Glutamatergic neuron (in vitro differentiated cells): ENCODE measurements at places on chromosomes 6 and 20.

- DNase-seq: peak; percentile 88
Observed at GRCh38 chr20:33465481-33466302, 22.1 kb upstream of the SNTA1 start.

DNA sequence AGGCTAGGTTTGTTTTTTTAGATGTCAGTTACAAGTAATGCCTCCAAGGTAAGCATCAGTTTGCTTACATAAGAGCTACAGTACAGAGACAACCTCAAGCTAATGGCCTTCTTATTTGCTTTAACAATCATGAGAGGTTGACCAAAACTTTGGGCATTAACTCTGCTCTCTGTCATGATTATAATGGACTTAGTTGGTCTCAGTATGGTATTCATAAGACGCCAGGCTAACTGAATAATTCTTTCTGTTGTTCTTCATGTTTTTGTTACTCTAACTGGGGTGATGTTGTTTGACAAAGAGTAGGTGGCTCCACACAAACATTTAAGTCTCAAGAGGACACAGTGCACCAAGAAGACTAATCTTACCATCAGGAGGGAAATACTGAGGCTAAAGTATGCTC lies 9.8 kb downstream of the CST9 start:
- no peak for DNase-seq

DNA sequence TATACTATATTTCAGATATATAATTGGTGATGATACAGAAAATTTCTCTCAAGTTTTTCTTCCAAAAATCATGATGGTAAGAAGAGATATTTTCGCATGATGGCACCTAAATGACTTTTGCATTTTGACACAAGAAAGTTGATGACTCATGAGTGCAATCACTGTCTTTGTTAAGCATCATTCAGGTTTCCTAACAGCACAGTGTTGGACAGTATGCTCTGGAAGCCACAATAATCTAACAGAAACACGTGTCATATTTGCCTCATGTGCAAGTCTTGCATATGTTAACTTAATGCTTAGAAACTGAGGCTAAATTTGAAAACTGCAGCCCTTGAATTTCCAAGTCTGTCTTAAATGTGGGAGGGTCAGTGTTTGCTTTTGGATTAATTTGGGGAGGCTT lies 533.5 kb downstream of the LMBRD1 start:
- DNase-seq: no peak

DNA sequence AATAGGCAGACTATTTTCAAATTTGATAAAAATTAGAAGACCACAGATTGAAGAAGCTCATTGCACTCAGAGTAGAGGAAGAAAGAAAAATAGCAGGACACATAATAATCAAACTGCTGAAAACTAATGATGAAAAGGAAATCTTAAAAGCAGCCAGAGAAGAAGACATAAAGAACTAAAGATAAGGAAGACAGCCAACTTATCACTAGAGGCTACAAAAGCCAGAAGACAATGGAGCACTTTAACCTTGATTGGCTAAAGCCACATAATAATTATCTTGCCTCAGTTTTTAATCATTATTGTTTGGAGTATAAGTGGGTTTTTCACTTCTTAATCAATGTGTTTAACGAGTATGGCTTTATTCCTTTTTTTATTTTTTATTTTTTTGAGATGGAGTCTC lies 397.6 kb downstream of the RNF144B start:
- no peak for DNase-seq

DNA sequence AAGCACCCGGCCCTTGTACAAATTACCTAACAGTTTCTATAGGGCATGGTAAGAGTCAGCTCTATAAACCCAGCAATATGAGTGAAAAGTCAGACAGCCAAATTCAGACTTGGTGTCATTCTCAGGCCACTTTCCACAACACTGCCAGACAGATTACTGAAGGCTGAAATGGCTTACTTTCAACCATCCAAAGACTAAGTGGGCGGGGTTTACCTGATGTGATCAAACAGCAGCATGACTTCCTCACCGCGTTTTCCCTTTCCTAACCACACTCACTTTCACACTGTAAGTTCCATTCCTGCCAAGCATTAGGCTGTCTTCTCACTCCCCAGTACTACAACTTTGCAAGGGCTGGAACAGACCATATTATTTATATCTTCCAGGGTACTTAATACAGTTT lies 85.9 kb downstream of the SMLR1 start:
- no peak for DNase-seq

- DNase-seq: no peak
Observed at GRCh38 chr6:106152952-106153351, 66.8 kb downstream of the PRDM1 start.

DNA sequence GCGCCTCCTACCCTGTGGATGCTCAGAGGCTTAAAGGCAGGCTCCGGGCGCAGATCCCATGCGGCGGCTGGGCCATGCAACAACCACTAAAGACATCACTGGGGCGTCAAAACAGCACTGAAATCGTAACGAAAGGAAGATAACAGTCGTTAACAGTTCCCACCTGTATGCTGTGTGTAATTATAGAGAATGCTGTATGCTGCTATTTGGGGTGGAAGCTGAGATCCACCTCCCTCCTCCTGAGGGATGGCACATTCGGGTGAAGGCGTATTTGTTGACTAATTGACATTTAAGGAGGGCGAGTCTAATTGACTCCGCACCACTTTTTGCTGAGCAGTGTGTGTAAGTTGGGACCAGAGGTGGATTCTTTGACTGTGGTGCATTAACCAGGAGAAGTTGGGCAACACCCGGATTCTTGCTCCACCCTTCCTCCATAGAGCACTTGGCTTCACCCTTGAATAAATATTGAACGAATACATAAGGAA lies 687 bp downstream of the SLC35A1 start:
- no peak for DNase-seq

- no peak for DNase-seq
Observed at GRCh38 chr6:96966100-96966499, 41.6 kb downstream of the KLHL32 start.

DNA sequence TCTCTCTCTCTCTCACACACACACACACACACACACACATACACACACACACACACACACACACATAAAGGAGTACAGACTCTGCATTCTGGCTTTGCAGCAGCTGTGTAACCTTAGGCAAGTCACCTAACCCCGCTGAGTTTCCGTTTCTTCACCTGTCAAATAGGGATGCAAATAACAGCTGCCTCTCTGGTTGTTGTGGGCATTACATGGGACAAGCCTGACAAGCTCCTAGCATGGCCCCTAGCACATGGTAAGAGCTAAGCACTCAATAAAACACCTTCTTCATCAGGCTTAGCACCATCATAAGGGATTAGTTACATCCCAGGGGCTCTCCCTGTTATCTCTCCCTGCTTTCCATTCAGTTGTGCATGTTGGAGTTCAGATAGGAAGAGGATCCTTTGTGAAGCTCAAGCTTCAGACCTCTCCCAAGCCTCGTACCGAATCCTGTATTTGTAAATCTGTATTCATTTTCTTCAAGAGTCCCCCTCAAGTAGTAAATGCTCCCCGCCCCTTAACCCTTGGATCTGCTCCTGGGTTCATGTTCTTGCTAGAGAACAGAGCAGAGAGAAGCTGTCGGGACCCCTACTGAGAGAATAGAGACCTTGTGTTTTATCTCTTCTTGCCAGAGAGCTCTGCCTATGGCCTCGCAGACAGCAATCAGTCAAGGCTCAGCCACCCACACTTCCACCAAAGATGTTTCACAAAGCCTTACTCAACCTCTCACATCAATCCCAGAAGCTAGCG lies 2.2 kb downstream of the SLC13A3 start:
- DNase-seq: no peak

- no peak for DNase-seq
Observed at GRCh38 chr6:130431346-130431852, 65.6 kb downstream of the TMEM200A start.

DNA sequence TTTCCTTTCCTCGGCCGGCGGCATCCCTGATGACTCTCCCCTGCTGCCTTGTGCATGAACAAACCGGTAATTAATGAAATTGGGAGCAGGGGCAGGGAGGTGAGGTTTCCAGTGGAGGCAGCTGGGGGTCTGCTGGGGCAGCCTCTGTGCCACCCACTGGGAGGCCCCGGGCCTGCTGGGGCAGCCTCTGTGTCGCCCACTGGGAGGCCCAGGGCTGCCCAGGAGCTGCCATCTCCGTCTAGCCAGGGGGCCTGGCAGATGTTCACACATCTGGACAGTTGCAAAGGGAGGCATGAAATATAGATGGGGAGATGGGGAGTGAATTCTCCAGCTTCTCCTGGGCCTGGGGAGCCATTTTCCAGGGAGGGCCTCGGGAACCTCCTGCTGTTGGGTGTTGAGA lies 33.8 kb downstream of the TOX2 start:
- DNase-seq: no peak

- DNase-seq: no peak
Observed at GRCh38 chr6:41460742-41461336, 85.3 kb upstream of the FOXP4 start.

DNA sequence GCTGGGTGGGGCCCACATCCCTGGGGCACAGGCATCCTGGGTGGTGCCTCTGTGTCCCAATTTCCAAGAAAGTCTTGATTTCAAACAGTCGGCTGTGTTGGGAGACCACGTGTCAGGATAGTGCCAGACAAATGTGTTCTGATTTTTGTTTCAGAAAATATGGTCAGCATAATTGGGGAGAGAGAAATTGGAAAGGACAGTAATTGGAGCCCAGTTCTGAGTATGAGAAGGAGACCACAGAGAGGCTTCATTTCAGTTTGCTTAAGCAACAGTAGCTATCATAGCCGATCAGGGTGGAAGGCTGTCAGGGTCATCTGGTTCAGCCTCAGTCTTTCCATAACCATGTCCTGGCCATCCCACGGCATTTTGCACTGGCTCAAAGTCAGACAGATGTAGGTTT lies 220.7 kb downstream of the CDC5L start:
- no peak for DNase-seq

DNA sequence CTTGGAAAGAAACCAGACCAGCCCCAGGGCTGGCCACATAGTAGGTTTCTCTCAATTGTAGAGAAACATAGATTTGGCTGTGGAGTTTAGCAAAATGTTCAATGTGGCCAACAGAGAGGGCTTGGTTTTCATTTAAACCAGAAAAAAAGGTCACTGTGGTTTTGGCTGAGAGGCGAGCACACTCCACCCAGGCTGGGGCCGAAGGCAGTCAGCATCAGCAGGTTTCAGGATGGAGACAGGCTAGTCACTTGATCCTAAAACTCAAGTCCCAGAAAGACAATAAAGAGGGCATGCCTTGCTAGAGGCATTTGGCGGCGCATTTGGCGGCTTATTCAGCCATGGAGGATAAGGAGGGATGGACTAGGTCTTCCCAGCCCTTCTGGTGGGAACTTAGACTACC lies 73.1 kb downstream of the PRND start:
- no peak for DNase-seq

GRCh38 chr20:63969838-63970713 lies at the start of gene ZNF512B:
TSS of gene ZNF512B (minus strand) at chr20:63969930. CDS start at chr20:63967950, 1,980 bp downstream.
- peak; percentile 78 for DNase-seq

- DNase-seq: no peak
Observed at GRCh38 chr6:137861550-137862337, 5.3 kb upstream of the TNFAIP3 start.

DNA sequence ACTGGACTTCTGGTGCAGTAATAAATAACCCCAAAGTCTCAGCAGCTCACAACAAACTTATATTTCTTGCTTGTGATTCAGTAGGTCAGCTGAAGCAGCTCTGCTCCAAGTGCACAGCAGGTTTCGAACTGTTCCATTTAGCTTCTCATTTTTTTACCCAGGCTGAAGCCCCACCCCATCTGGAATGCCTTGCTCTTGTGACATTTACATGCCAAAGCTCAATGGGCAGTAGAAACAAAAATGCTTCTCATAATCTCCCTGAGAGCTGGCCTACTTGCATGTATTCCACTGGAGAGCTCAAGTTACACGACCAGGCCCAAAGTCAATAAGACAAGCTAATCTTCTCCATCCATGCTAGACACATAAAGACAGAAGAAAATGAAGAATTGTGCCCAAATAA lies 165.2 kb downstream of the HAO1 start:
- DNase-seq: no peak

DNA sequence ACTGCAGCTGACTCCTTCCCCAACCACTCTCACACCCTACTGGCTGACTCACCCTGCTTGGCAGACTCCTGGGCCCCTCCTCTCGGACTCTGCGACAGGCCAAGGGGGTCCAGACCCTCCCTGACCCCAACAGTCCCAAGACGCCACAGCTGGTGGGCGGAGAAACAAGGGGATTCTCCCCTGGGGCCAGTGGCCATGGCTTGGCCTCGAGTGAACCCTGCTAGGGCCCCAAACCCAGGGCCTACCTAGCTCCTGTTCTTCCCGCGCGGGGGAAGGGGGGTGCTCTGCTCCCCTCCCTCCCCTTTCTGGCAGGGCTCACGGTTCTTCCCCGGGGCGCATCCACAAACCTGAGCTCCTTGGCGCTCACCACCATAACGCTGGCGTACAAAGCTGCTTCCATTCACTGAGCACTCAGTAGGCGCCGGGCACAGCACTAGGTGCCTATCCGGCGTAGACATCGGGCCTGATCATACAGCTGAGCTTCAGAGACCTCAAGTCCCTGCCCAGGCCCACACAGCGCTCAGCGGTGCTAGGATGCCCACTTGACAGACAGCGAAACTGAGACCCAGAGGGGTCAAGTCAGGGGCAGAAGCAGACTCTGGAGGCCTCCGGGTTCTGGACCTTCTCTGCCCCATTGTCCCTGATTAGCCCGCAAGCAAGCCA lies 597 bp downstream of the ADA start:
- DNase-seq: no peak

DNA sequence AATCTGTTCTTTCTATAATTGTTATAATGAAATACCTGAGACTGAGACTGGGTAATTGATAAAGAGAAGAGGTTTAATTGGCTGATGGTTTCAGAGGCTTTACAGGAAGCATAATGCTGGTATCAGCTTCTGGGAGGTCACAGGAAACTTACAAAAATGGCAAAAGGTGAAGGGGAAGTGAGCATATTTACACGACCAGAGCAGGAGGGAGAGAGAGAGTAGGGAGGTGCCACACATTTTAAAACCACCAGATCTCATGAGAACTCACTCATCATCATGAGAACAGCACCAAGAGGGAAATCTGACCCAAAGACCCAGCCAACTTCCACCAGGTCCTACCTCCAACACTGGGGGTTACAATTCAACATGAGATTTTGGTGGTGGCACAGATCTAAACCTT lies 2.6 kb upstream of the SIRPB1 start:
- no peak for DNase-seq

DNA sequence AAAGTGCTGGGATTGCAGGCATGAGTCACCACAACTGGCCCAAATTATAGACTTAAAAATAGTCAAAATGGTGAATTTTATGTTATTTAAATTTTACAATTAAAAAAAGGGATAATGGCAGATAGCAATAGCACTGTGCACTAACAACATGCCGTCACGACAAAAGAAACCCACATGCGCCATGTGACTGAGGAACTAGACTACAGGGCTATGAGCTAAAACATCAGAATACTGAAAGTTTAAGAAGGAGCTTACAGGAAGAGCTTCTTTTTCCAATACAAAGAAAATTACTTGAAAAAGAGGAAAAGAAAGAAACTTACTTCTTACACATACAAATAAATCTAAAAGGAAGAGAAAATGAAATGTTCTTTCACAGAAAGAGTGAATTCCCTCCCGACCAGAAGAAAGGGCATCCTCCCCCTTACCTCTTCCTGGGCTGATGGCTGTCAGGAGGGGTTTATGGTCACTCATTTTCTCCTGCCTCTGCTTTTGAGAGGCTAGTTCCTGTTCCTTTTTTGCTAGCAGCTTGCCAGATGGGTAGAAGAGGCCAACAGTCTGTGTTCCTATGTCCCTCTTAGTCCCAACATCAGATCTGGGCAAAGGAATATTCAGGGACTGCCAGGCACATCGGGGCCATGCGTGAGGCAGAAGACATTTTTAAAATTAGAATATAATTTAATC lies 54.5 kb downstream of the DZANK1 start:
- DNase-seq: no peak

GRCh38 chr6:72084992-72085569 lies 198.7 kb downstream of the RIMS1 start:
- no peak for DNase-seq
